Hematopoietic multipotent progenitor cell (in vitro differentiated cells): ENCODE measurements at places on chromosomes 4 and X. TPM values are rescaled to one million over a fixed set of nuclear protein-coding genes. Genes with fewer than 3 reads are reported as not detected.

The AMBN gene
- not detected for total RNA-seq

The PDE6B gene
- total RNA-seq: 36.4 TPM

The SPANXA2 gene
- total RNA-seq: not detected

The ZCCHC4 gene
- total RNA-seq: 5.9 TPM

The ITM2A gene
- total RNA-seq: 75.7 TPM

The L1CAM gene
- under 0.01 TPM for total RNA-seq

The EDA gene
- total RNA-seq: under 0.01 TPM

The ENOPH1 gene
- total RNA-seq: 24.8 TPM

The SLC10A6 gene
- under 0.01 TPM for total RNA-seq

The UGT2B15 gene
- not detected for total RNA-seq

The MTMR8 gene
- total RNA-seq: 3.2 TPM

The ALB gene
- not detected for total RNA-seq

The HPGDS gene
- 7.3 TPM for total RNA-seq

The MAGEB10 gene
- not detected for total RNA-seq
